ENCODE measurements at places on chromosomes 3 and 15.
A peak's percentile ranks its signal among the peaks of the same experiment; 100 is the strongest.

GRCh38 chr3:192879346-192880031 lies 38.2 kb downstream of the MB21D2 start:
- DNase-seq: no peak

DNA sequence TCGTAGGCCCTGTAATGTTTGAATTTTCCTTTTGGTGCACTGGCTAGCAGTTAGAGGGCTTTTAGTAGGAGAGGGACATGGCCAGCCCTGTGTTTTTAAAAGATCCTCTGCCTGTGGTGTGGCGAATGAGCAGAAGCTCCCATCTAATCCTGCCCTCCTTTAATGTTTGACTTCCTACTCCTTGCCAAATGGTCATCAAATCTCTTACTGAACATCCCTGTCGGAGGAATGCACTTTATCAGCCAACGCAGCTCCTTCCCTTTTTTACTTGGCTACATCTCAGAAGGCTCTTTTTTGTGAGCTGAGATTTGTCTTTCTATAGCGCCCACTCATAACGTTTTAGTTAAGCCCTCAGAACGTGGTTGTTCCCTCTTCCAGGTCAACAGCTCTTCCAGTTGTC lies 44.8 kb downstream of the MAP2K5 start:
- no peak for DNase-seq

DNA sequence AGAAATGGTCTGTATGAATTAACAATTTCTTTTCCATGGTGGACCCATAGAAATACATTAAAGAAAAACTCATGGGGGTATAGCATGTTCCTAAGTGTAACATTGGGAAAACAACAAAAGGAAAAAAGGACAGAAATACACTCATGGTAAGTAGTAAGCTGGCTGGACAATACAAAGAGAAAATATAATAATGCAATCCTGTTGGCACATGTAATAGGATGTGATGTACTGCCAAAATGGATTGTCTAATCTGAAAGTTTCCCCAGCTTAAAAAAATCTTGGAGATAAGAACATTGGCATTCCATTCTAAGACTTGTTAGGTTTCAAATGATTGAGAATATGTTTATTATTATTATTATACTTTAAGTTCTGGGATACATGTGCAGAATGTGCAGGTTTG lies 128.1 kb downstream of the MBNL1 start:
- no peak for DNase-seq

DNA sequence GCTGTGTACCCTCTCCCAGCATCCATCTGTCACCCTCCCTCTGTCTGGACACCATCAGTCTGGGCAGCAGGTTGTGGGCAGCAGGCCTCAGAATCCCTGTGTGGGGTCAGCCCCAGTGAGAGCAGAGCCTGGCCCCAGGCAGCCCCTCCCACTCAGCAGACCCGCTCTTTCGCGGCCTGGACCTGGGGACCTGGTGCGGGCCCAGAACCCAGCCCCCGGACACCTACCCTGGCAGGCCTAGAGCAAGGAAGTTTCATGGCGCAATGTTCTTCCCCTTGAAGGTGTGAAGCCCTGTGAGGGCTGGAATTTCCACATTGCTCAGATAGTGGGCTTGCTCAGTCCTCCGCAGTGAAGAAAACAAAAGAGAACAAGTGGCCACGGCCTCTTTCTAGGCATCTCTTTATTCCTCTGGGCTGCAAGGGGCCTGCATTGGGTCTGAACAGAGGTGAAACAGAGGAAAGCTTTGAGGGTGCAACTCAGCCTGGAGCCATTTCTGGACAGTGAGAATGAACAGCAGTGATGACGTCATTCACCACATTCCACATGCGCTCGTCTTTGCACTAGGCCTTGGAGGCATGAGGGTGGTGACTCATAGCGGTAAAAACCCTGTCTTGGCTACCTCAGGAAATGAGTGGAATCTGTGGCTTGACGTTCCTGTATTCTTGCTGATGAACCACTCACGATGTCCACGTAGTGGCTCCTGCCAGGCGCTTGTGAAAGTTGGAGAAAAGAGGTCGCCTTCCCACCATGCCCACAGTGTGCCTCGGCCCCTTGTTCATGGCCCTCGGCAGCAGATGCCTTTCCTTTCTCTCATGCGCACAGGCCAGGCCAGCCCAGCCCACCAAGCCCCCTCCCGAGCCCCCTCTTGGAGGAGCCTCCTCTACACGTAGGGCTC lies 66.1 kb downstream of the SLC30A4 start:
- no peak for DNase-seq

GRCh38 chr15:84035399-84035766 lies 200.2 kb upstream of the GOLGA6L4 start:
- no peak for DNase-seq

DNA sequence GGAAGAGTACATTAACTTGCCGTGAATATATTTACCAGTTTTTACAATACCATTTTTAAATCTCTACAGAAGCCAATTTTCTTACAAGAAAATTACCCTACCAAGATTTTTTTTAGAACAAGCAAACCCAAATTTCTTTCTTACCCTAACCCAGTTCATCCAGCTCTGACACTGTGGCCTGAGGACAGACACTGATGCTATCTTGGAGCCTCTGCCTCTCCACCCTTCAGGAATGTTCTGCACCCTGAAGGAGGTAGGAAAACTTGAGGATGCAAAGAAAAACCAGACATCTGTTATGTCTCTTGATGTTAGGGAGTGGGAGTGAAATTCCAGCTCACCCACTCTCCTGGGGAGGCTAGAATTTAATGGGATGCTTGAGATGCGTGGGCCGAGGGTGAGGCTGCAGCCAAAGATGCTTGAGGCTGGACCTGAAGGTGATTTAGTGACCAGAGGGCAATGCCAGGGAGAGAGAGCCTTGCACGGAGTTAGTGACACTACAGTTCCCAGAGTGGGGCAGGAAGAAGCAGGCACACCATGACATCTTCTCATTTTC lies 69.9 kb downstream of the LIPC start:
- no peak for DNase-seq

DNA sequence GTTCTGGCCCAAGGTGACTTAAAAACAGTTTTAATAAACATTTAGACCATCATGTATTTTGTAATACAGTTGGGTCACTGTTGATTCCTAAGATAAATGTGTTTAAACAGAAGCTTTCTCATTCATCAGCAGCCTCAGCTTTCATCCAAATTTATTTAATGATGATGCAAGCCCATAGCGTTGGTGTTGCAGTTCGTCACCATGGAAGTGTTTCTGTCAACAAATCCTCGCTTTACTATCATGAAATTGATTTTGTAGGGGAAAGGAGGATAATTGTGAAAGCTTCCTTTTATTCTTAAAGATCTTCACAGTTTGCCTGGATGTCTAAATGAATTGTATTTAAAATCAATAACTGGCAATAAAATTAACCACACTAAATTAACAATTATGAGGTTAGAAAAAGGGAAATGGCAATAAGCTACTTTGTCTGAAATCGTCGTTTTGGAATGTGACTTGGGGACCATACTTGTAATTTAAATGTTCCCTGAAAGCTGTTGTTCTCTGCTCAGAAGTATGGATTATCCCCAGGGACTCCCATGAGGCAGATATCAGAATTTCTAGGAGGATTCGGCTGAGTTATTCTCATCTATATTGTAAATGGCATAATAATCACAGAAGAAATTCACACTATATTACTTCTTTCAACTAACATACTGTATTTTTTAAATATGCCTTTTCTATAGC lies 29.0 kb downstream of the CMSS1 start:
- no peak for DNase-seq

- no peak for DNase-seq
Observed at GRCh38 chr3:158953131-158953530, 151.3 kb downstream of the MFSD1 start.

DNA sequence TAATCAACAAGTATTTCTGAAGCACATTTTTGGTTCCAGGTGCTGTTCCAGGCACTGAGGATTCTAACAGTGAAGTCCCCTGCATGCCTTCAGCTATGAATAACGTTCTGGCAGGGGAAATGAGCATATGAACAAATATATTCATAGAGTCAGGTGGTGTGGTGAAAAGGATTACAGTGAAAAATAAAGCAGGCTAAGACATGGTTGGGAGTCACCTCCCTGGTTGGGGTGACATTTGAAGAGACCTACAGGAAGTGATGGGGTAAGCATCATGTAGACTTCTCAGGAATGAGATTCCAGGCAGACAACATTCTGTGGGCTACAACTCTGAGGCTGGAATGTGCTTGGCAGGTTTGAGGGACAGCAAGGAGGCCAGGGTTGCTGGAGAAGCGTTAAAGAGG lies 15.0 kb downstream of the FRMD4B start:
- DNase-seq: no peak

- no peak for DNase-seq
Observed at GRCh38 chr3:196754091-196754981, 14.7 kb downstream of the PAK2 start.

GRCh38 chr3:126621627-126622345 lies 33.1 kb downstream of the TXNRD3 start:
- no peak for DNase-seq

DNA sequence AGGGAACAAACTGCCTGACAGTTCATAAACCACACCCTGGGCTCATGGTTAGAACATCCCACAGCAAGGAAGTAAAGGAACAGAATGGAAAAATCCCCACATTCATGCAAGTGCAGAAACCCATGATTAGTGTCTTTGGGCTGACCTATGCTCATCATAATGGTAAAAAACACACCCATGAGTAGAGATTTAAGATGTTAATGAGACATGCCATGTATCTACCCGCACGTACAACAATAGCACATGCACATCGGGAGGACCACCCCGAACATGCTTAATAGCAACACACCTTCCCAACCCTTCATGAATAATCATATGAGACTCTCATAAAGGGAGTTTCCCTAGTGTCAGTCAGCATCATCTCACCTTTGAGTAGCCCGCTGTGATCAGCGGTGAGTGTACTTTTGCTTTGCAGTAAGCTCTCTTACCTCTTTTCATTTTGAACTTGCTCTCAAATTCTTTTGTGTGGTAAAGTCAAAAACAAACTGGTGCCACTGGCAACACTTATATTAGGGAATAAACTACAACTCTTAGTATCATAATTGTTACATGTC lies 23.2 kb downstream of the ZBED2 start:
- no peak for DNase-seq

GRCh38 chr3:86282106-86282787 lies 708.7 kb downstream of the VGLL3 start:
- no peak for DNase-seq

DNA sequence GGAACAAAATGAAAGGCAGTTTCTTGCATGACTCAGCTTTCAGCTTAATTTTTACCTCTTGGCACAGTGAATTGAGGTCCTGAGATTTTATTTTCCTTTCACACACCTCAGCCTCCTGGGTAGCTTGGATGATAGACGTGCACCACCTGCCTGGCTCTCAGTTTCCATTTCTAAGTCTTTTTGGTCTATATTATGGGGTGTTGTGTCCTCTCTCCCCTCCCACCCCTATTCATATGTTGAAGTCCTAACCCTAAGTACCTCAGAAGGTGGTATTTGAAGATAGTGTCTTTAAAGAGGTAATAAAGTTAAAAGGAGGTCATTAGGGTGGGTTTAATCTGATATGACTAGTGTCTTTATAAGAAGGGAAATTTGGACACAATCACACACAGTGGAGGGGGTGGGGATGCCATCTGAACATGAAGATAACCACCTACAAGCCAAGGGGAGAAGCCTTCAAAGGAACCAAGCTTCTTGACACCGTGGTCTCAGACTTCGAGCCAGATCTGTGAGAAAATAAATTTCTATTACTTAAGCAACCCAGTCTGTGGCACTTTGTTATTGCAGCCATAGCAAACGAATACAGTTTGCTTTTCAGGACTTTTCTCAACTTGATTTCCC lies 85.2 kb downstream of the STRIT1 start:
- no peak for DNase-seq

GRCh38 chr15:64185146-64185911 lies 22.5 kb upstream of the PPIB start:
- DNase-seq: no peak

- DNase-seq: no peak
Observed at GRCh38 chr15:60973637-60974415, 255.3 kb downstream of the RORA start.

DNA sequence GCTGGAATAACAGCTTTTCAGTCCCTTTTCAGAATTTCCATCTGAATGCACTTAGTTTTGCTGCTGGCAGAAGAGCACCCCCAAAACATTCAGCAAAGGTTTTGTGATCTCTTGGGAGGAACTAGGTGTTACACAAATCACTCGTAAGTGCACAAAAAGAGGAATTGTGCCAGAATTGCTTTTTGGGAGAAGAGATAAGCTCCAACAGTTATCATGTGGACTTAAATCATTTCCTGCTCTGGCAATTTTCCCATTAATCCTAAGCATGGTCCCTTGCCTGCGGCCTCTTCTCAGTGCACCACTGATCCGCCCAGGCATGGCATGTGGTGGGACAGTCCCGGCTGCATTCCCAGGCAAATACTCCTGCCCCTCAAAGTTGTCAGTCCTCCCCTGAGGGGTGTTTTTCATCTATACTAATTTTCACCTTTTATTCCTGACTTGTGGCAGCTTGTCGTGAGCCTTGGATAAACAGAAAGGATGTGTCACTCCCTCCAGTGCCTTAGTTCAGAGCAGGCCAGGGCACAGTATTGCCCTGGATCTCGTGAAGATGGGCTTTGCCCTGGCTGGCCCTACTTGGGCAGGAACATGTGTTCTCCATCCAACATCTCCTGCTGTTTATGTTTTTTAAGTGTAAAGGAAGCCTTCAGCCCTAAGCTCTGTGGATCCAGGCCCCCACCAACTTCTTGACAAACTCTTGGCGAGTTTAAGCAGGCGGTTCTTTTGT lies 44.6 kb upstream of the VILL start:
- peak; percentile 12 for DNase-seq

DNA sequence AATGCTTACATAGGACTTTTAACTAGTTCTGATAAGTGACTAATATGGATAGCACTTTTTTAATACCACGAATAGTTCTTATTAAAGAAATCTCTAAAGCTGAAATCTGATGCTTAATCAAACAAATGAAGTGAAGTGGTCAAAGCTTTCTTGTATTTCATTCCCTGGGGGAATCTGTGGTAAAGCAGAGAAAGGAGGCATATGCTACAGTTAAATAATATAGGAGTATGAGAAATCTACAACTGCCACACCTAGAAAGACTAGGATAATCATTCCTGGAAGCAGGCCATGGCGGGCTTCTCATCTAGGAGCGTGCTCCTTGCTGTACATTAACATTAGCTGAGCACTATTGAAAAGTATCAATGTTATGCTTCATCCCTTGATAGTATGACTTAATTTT lies 835.7 kb downstream of the OTOL1 start:
- no peak for DNase-seq

- no peak for DNase-seq
Observed at GRCh38 chr3:36401056-36401455, 20.8 kb downstream of the STAC start.

DNA sequence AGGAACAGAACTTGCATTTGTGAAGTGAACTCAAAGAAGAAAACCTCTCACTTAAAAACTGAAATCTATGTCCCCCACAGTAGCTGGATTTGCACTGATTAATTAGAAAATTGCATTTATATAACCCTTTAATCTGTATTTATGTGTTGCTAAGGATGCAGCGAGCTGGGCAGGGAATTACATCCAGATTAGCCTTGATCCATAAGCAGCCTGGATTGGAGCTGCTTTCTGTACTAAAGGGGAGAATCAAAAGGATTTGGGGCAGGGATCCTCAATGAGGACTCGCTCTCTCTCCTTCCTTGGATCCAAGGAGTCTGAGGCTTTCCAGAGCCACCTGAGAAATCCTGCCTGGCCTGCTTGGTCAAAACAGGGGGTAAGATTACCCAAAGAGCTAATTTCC lies 125.9 kb downstream of the TLE3 start:
- no peak for DNase-seq
